Activated T-cell treated with anti-CD3 and anti-CD28 coated beads for 4 hours (primary cell): ENCODE measurements at places on chromosomes 6 and 20.

DNA sequence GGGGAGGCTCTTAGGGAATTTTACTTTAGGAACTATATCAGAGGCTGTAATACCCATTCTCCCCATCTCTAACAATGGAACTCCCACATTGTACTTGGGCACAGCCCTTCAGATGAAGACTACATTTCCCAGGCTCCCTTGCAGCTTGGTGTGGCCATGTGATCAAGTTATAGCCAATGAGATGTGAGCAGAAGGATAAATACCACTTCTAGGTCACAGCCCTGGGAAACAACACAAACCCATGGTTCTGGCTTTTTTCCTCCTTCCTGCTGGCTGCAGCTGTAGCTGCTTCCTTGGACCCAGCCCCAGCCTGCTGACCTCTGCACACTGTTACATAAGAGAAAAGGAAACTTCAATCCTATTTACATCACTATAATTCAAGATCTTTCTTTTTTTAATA is 445.9 kb upstream of the JARID2 start:
- no peak for DNase-seq

- no peak for DNase-seq
Observed at GRCh38 chr20:31633339-31633914, 4.3 kb upstream of the COX4I2 start.

- DNase-seq, result no peak
Observed at GRCh38 chr6:122289762-122290539, 109.5 kb upstream of the HSF2 start.

DNA sequence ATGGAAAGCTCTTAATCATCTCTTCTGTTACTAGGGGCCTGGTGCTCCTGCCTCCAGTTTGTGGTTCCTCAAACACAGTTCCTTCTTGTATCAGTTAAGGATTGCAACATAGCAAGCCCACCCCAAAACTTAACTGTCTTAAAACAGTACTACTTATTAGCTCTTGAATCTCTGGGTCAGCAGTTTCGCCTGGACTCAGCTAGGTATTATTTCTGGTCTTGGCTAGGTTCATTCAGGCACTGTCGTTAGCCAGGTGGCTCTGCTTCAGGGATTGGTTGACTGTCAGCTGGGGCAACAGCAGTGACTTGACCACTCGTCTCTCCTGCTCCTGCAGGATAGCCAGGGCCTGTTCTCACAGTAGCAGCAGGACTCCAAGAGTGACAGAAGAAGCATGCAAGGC is 30.0 kb upstream of the RALY start:
- DNase-seq, result no peak

GRCh38 chr6:15905488-15906419 is 223.1 kb upstream of the MYLIP start:
- DNase-seq, result no peak

- no peak for DNase-seq
Observed at GRCh38 chr6:89475634-89476033, 42.7 kb downstream of the ANKRD6 start.

DNA sequence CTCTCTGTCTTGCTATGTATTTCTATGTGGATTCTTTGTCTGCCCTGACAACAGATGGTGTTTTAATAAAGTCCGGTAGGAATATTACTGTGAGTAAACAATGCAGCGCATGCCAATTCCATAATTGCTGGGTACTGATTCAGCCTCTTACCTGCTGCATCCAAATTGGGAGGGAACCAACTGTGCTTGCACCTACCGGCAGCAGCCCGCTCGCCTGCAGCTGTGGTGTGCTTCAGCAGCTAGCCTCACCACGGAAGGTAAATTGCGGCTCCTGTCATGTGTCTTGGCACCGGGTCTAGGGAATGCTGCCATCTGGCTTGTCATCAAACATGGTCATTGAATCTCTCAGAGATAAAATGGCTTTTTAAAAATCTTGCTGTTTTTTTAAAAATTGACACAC is 704.8 kb upstream of the SLC35B3 start:
- no peak for DNase-seq

- DNase-seq, result no peak
Observed at GRCh38 chr20:21490105-21490504, 23.8 kb downstream of the NKX2-2 start.

- DNase-seq, result no peak
Observed at GRCh38 chr20:11144114-11144950, 470.5 kb upstream of the JAG1 start.

GRCh38 chr20:19427480-19427879 is 215.0 kb downstream of the SLC24A3 start:
- DNase-seq, result no peak

- no peak for DNase-seq
Observed at GRCh38 chr6:7136859-7137334, 29.1 kb downstream of the RREB1 start.

DNA sequence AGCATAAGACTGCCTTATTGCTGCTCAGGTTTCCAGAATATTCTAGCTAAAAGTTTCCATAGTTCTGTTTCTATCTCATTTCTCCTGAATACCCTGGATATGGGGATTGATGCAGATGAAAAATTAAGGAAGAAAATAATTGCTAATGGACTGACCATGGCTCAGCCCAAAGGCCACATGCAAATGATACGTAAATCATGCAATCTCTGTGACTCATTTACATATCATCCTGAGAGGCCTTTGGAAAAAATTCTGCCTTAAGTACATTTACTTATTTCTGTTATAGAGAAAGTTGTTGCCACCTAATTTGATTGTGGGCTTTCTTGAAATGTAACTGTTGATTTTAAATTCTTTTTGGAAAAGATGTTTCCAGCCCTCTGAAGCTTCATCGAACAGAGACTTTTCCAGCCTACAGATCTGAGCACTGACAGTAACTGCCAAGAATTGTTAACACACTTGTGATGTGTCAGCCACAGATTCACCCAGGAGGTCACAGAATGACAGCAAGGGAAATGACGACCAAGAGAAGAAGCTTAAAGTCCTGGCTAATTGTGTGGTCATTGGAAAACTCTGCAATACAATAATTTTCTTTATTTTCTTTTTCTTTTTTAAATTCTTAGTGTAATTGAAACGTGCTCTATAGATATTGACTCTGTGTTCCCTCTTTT is 174.8 kb downstream of the DOK5 start:
- DNase-seq, result no peak

DNA sequence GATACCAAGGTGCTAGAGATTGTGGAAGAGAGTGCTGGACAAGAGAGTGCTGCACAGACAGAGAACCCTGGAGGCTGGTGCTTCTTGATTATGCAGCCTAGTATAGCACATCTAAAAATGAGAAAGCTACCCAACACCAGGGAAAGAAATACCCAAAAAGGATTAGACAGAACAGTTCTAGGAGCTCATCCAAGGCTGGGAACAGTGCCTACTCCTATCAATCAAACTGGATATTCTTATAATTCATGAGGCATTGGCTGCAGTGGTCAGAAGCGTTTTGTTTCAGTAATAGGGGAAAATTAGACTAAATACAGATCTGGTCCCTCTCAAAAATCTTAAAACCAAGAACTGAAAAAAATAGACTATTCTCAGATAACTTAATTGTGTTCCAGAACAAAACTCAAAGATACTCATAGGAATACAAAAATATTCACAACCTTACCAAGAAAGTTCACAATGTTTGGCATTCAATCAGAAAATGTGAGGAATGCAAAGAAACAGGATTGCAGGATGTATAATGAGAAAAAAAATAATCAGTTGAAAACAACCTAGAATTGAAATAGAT is 222.9 kb downstream of the EPHA7 start:
- DNase-seq, result no peak

DNA sequence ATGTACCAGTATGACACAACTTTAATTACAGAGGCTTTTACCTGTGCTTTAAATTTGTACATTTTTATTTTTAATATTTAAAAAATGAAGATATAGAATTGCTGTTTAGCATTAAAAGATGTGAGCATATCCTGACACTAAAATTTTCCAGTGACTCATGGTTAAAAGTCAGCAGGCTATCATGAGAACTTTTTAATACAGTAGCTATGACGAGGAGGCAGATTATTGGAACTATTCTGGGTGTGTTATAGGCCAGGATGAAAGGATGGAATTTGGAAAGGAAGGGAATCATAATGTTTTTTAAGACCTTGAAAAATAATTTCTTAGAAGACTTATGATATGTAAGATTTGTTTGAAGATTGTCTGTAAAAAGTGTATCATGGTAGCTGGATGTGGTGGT is 91.0 kb downstream of the GFRA4 start:
- DNase-seq, result no peak

DNA sequence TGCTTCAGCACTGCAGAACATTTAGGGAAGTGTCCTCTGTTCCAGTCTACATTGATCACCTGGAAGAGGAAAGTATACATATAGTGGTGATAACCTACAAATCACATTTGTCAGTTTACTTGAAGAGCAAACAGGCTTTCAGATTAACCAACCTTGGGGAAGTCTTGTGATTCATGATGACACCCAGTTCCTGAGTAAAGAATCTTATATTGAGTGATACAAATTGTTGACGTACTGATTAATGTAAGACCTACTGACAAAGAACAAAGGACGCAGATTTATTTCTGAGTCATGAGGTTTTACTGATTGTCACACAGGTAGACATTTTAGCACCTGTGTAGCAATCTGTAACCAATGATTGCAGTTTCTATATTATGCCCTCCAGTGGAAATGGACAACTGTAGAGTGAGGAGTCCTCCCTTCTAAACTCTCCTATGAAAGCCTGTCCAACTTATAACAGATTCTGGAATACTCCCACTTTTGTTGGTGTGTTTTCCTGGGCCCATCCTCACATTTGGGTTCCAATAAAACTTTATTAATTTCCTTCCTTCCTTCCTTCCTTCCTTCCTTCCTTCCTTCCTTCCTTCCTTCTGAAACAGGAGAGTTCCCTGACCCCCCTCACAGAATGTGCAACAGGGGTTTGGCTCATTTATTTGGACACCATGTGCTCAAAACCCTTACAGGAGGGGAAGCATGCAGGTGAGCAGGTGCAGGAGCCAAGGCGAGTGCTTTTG is 113.5 kb downstream of the SLC35B3 start:
- DNase-seq, result no peak

DNA sequence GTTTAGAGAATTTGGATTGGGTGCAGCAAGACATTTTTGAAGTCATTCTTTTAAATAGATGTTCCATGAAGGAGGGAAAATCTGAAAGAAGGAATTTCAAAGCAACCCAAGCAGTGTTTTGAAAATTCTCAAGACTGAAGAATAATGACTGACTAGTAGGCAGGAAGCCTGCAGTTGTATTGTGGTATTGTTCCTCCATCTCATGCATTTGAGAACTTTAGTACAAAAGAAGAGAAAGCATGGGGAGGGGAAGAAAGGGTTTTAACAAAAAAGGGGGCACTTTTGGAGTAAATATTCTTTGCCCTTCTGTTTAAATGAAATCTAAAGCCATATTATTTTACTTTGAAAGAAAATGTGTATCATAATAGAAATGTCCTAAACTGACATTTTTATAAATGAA is 6.6 kb downstream of the NCOA3 start:
- no peak for DNase-seq

DNA sequence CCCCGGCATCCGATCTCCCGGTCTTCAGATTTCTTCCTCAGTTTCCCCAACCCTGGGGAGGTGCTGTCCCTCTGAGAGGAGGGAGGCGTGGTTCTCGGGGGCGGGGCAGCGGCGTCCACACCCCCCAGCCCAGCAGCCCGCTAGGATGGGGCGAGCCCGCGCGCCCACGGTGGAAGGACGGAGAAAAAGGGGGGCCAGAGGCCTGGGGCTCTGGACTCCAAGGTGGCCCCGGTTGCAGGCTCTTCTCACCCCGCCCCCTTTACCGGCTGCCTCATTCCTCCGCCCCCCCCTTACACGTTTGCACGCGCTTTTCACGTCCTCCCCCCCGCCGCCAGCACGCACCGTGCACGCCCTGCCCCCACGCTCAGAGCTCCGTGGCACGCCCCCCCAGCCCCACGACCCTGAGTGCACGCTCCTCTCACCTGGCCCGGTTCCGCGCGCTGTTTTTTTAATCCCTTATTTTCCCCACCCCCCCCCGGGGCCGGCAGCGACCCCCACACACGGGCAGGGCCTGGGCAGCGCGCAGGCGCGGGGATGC is 402 bp downstream of the ZBTB12 start:
- DNase-seq, result peak; percentile 54

DNA sequence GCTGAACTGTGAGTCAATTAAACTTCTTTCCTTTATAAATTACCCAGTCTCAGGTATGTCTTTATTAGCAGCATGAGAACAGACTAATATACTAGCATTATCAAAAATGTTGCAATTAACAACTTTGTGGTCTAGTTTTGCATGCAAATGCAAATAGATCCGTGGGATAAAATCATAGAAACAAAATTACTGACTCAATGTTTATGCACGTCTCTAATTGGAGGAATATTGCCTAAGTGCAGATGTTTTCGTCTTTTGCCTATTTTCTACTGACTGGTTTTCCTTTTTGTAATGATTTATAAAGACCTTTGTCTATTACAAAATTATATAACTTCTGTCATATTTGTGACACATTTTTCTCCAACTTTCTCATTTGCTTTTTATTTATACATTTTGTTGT is 51.9 kb downstream of the SYNE1 start:
- DNase-seq, result no peak

DNA sequence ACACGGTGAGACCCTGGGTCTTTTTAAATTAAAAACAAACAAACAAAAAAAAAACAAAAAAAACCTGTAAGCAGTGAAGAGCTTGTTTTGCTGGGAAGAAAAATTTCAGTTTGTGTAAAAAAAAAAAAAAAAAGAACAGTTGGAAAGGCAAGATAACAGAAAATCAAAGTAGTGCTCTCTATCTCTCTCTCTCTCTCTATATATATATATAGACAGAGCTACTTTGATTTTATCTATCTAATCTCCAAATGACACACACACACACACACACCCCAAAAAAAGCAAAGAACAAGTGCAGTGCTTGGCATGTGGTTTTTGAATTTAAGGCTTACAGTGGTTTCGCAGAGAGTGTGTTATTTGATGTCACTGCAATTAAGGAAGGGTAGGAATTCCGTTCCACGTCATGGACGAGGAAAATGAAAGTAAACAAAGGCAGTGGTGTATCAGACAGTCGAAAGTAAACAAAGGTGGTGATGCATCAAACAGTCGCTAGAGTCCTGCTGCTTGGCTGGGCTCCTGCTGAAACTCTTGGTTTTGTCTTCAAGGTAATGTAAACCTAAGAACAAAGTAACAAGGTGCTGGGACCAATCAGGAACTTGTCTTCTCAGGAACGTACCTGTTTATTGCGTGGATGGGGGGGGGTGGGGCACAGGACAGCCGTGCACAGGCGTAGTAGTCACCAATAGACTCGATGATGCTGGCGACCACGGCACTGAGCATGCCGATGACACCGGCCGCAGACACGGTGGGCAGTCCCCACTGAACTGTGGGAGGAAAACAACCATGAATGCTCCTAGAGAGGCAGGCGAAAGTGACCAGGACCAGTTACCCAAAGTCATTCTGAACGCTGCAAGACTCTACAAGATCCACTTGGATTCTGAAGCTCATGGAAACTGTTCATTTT is 131.8 kb downstream of the SLC23A2 start:
- no peak for DNase-seq

- no peak for DNase-seq
Observed at GRCh38 chr6:131548441-131548840, 24.6 kb upstream of the ARG1 start.
